MM.1S (cell line): ENCODE measurements at places on chromosomes 2 and 18.

DNA sequence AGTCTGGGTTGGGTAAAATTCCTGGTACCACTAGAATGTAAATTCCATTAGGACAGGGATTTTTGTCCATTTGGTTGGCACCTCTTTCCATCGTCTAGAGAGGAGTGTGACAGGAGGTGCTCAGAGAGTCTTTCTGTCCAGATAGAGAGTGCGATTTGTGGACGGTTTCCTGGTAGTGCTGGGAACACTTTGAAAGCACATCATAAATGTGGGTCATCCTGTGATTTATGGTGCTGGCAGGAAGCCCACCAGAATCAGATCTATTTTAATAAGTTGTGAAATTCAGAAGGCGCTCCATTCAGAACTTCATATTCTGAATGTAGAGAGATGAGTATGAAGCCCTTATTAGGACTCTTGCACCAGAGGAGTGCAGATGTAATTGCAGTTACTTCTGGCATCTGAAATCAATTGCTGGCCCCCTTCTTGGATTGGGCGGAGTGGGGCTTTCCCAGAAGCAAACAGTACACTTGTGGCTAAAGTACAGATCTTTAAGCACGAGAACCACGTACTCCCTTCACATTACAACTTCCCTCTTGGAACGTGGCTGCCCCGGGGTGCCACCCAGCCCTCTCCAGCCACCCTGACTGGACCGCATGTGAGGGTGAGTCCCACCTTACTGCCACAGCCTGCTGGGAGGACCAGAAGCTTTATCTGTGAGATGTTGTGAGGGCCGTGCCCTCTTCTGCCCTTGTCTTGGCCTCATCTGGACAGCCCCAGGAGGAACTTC, 243.2 kb downstream of the MYO3B start:
- no peak for DNase-seq

DNA sequence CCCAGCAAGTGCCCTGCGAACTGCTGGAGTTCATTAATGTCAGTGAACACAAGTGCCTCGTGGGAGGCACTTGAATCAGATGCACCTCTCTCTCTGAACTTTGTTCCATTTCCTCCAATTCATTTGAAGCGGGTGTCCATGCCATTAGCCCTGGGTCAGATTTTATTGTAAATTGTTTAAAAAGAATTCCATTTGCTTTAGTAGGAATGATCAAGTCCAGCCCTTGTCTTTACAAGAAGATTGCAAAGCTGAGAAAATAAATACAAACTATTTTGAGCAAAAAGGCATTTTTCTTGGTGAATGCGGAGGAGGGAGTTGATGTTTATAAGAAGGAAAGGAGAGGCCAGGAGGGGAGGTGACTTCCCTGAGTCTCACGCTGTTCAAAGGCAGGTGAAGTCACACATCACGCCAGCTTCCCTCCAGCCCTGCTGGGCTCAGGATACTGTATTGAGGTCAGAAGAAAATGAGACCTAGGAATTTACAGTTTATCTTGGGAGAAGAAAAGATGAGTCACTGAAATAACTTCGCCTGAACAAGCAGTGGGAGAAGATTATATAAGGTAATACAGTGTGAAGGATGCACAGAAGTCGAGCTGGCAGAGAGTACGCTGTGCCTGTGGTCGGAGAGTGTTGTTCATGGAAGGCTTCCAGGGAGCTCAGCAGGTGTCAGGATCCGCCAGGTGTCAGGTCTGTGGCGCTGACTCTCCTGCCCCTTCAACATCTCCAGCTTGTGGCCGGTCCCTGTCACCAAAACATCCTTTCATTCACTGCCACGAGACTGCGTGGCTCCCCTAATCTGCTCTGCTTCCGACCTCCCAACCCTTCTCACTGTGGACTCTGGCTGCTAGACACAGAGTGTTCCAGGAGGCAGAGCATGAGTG, 36.5 kb downstream of the EFR3B start:
- no peak for DNase-seq

- DNase-seq = no peak
Measured at GRCh38 chr18:47898696-47899095, 31.8 kb downstream of the SMAD2 start.

DNA sequence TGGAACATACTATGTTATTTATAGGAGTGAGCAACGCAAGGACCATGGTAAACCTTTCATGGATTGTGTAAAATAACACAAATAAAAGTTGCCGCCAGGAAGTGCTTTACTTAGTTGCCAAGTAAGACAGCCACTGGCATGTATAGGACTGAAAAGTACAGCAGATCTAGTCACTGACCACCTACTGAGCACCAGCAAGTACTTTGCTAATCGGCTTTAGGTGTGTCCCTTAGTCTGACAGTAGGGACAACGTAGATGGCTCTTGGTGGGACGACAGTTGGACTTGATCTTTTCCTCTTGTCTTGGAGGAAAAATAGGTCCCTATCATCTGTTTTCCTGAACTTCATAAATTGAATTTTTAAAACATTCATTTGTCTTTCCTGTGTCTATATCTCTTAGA, 13.6 kb upstream of the CXXC1 start:
- DNase-seq = no peak

DNA sequence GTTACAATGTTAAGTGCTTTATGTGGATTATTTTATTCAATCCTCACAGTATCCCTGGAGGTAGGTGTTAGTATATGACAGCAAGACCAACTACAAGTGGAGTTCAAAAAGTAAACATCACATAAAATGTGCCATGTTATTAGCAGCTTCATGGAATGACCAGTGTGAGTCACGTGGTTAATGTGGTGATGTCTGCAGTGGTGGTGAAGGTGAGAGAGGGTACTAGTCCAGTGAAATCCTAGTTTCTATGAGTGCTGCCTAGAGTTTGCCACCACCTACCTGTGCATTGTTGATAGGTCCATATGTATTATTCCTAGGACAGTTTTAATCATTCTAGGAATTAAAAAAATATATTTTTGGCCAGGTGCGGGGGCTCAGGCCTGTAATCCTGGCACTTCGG, 865.2 kb upstream of the DDX18 start:
- no peak for DNase-seq

DNA sequence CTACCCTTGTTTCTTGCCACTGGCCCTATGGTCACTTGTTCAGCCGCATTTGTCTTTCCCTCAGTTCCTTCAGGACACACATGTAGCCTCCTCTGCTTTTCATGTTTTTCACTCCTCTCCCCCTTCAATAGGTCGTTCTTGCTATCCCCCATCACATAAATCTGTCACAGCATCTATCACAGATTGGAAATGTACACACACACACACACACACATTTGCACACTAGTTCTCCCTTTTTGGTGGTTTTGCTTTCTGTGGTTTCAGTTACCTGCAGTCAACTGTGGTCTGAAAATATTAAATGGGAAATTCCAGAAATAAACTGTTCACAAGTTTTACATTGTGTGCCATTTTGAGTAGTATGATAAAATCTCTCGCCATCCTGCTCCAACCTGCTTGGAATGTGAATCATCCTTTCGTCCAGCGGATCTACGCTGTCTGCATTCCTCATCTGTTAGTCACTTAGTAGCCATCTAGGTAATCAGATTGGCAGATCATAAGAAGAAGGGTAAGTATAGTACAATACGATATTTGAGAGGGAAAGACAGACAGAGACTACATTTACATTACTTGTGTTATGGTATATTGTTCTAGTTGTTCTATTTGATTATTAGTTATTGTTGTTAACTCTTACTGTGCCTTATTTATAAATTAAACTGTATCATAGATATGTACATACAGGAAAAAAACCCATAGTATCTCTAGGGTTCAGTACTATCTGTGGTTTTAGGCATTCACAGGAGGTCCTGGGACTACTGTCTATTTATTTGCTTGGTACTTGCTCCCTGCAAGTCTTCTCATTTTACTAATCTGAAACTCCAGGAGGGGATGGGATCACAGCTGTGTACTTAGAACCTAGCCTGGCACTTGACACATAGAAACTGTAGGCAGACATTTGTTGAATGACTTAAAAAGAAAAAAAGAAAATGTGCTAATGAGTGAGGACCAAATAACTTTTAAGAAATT, 86.1 kb upstream of the PNPT1 start:
- DNase-seq = peak; percentile 49

DNA sequence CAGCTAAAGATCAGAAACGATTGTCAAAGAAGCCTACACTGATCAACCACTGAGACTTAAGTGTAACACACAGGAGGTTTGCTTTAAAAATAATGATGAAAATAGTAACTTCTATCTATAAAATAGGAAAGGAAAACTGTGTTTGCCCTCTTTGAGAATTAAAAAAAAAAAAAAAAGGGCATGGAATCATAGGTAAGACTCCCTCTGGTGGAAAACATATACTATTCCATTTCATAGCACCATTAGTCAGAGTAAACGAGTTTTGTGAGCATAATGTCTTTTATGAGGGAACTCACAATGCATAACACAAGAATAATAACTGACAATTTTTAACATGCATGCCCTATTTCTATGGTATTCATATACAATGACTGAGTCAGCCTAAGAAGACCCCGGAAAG, 36.3 kb downstream of the SLC35F5 start:
- DNase-seq = peak; percentile 28
